ENCODE measurements at places on chromosomes 16 and 17.

- no peak for DNase-seq
These were observed 22.3 kb downstream of the CARHSP1 start for GRCh38 chr16:8846401-8846932.

- DNase-seq = no peak
These were observed 662.0 kb downstream of the CDH11 start for GRCh38 chr16:64459821-64460220.

DNA sequence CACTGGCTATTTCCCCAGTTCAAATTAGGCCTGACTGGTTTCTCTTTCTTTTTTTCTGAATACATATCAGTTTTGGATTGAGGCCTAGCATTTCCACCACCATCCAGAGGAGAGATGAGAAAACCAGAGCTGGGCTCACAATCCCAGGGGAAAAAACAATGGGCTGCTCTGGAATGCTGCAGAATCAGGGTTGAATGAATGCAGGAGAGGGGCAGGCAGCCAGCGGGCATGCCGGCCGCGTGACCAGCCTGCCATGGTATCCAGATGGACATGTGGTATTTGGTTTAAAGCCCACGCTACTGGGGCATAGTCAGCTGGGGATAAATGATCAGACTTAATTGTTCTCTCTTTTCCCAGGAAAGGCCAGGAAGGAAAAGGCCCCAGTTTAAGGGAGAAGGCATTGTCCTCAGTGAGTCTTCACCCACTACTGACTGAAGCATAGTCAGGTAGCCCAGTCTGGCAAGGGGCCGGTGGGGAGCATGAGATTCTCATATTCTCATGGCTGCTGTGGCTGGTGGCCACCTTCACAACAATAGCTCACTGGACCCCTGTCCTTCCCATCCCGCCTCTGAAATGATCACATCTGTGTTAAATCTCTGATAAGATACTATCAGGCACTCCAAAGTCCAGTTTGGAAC is 38.7 kb upstream of the RHOT1 start:
- no peak for DNase-seq

- DNase-seq = peak; percentile 6
These were observed 51.3 kb downstream of the NEUROD2 start for GRCh38 chr17:39556423-39556822.

GRCh38 chr17:3959295-3959899 is 4.8 kb downstream of the ATP2A3 start:
- peak; percentile 90 for DNase-seq

GRCh38 chr17:68759343-68760140 is 158.4 kb upstream of the FAM20A start:
- peak; percentile 75 for DNase-seq

DNA sequence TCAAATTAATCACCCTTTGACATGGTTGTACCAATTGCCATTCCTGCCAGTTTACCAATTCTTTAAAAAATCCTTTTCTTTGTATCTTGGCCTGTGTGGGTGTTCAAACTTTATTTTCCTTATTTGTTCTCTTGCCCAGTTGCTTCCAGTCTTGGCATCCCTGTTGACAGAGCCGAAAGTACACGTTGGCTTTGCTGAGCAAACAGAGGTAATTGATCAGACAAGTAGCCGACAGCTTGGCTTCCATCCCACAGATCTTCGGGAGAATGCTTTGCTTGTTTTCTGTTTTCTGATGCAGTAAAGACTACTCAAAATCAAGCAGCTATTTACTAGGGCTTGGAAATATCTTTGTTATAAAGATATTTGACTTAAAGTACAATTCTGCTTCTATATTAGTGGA is 506.8 kb upstream of the SALL1 start:
- DNase-seq = peak; percentile 68

- DNase-seq = no peak
These were observed 189.8 kb downstream of the USP22 start for GRCh38 chr17:20852990-20853370.

GRCh38 chr17:78057113-78057740 is 71.3 kb downstream of the TMC6 start:
- no peak for DNase-seq

- no peak for DNase-seq
These were observed 7.1 kb downstream of the CTRB1 start for GRCh38 chr16:75225678-75226515.

GRCh38 chr17:42543190-42544079 is 7.4 kb downstream of the NAGLU start:
- no peak for DNase-seq

DNA sequence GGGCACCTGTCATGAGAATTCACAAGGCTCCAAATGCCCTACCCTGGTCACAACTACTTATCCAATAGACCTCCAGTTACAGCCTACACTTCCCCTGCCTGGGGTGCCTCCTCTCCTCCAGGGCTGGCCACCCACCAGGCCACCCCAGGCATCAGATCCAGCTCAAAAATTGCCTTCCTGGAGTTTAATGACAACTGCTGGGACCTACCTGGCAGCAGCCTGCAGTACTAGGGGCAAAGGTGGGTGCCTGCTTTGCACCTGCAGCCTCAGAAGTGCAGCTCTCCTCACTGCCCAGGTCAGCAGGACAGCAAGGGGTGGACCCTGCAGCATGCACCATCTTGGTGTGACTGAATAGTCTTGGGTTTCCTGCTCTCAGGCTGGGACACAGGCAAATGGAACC is 3.6 kb downstream of the GP1BA start:
- no peak for DNase-seq

DNA sequence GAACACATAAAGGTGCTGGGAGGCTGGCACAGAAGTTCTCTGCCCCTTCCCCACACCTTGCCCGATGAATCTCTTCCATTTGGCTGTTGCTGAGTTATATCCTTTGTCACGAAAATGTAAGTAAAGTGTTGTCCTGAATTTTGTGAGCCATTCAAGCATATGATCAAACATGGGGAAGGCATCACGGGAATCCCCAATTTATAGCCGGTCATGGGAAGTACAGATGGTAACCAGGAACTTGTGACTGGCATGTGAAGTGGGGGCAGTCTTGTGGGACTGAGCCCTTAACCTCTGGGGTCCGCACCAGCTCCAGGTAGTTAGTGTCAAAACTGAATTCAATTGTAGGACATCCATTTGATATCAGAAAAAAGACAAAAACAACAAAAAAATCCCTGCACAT is 13.2 kb downstream of the TOM1L2 start:
- no peak for DNase-seq

- no peak for DNase-seq
These were observed at the start of gene HSF5 for GRCh38 chr17:58487589-58488427. TSS of gene HSF5 (minus strand) at chr17:58488408. CDS start at chr17:58488274, 134 bp downstream.

GRCh38 chr16:69095193-69095592 is 10.3 kb upstream of the HAS3 start:
- peak; percentile 93 for DNase-seq

GRCh38 chr16:62638964-62639870 is 603.0 kb upstream of the CDH8 start:
- DNase-seq = no peak

- no peak for DNase-seq
These were observed 35.2 kb upstream of the CBX4 start for GRCh38 chr17:79874329-79874981.

GRCh38 chr17:60695960-60696359 is 18.3 kb downstream of the BCAS3 start:
- DNase-seq = no peak

DNA sequence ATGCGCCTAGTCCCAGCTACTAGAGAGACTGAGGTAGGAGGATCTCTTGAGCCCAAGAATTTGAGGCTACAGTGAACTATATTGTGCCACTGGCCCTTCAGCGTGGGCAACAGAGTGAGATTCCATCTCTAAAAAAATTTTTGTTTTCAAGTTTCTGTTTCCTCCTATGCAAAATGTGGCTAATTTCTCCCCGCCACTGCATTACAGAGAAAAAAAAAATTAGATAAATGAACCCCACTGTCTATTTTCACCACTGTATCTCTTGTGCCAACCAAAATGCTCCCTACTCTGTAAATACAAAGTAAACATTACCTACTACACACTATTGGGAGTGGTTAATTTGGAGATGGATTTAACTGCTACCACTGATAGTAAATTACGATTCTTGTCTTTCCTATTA is 2.0 kb downstream of the MARF1 start:
- DNase-seq = no peak

DNA sequence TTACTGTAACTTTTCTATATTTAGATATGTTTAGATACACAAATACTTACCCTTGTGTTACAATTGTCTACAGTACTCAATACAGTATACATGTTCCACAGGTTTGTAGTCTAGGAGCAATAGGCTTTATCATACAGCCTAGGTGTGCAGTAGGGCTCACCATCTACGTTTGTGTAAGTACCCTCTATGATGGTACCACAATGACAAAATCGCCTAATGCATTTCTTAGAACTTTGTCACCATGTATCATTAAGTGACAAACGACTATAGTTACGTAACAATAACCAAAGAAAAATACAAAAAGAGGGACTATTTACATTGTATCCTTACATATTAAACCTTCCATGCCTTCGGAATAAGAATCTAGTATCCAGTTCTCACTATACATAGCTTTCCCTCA is 8.0 kb downstream of the STAT5B start:
- DNase-seq = no peak

- no peak for DNase-seq
These were observed 82.8 kb upstream of the GSE1 start for GRCh38 chr16:85530370-85530739.

DNA sequence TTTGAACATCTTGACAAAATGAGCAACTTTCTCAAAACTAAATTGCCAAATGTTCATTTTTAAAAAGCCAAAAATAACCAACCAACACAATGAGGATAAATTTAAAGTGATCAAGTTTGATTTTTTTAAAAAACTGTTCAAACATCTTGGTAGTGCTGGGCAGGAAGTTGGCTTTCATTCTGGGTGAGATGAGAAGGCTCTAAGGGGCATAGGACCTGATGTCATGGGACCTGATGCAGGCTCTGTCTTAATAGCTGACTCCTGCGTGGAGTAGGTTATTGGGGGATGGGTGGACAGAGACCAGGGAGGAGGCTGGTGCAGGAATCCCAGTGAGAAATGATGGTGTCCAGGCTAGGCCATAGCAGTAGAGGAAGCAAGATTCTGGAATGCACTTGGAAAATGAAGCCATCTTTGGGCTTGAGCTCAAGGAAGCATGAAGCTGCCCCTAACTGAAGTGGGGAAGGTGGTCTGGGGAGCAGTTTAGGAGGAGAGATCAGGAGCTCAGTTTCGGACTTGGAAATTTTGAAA is 20.4 kb downstream of the NLRC5 start:
- DNase-seq = no peak

DNA sequence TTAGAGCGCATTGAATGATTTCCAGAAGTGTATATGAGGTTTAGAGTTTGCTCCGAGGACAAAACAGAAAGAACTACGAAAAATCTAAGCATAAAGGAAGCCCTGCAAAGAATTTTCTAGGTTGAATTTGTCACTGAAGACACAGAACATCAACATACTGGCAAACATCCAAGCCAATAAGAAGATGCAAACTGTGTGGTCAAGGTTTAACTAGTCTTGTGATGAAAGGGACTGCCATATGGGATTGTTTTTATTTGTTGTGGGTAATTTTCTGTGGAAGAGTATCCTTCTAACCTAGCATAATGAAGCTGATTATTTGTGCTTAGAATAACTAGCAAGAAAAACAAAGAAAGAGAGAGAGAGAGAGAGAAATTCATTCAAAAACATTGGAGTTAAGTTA is 492.0 kb upstream of the ERCC4 start:
- no peak for DNase-seq

GRCh38 chr17:15341385-15341849 is at the start of gene TEKT3:
TSS of gene TEKT3 (minus strand) at chr17:15341597. CDS start at chr17:15331585, 10,012 bp downstream.
- peak; percentile 35 for DNase-seq

DNA sequence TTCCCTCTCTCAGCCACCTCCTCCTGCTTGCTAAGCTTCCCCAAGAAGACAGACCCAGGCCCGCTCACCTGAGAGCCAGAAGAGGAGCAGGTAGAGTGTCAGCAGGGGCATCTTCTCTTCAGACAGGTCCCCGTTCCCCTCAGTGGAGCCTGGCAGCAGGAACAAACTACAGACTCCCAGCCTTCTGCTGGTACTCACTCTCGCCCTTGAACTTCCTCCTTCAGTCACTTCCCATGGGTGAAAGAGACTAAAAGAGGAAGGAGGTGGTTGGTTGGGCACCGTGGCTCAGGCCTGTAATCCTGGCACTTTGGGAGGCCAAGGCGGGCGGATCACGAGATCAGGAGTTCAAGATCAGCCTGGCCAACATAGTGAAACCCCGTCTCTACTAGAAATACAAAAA is at the start of gene CD300LF:
Gene CD300LF (minus strand): TSS at position 168 of the 400 bp plus-strand sequence. CDS start 57 bp downstream, at position 111.
- no peak for DNase-seq

DNA sequence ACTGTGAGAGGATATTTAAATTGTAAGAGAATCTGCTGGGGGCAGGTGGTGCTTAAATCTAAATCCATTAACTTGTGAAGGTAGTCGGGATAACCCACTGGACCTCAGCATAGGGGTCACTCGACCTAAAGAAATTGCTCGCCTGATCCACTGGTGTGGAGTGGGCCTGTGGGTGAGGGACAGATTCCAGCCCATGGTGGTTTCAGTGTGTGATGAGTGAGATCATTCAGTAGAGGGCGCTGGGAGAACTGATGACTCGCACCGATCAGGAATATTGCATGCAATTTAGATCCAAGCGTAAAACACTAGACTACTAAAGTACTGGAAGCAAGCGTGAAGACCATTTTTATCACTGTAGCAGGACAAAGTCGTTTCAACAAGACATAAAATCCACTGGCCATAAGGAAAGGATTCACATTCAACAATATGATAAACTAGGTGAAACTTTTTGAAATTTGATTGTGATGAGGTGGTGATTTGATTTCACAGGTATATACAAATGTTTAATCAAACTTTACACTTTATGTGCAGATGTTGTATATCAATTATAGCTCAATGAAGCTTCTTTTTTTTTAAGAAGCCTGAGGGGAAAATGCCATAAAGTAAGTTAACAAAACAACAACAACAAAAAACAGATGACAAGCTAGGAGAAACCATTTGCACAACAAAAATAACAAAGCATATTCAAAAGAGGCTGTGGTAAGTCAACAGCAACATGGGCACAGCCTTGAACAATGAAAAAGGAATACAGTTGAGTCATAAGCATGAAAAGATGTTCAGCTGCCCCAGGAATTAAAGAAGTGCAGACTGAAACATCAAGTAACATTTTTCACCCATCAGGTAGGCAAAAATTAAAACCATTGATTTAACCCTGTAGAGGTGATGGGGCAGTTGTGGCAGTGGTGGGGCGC is 7.5 kb upstream of the TMEM170A start:
- peak; percentile 53 for DNase-seq

GRCh38 chr16:2177561-2177960 is 18.8 kb downstream of the CASKIN1 start:
- DNase-seq = no peak

DNA sequence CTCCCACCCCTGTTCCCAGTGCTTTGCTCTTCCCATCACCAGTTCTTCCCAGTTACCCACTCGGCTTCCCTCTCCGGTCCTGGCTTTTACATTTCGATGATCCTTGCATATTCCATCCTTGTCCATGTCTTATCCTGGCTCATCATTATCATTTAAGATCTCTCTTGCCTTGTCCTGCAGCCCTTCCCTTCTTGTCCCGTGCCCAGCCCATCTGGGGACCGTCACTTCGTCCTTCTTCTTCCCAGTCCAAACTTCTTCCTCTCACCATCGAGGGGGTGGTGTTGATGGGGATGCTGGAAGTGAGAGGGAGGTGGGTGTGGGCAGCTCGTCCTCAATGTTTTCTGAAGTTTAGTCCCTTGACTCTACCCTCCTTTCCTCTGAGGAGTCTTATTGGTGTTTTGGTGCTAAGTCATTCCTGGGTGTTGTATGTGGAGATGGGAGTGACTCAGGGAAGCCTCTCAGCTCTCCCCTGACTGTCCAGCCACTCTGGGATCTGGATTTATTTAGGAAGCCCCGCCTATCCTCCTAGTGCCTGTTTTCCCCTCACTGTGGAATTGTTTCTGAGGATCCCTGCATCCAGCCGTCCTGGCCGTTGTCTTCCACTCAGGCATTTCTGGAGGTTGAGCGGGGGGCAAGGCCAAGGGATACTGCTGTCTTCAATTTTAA is 975 bp downstream of the SNX29 start:
- DNase-seq = no peak

All from NCI-H1092 treated with DMSO at 0.1 percent for 48 hours (cell line).